ENCODE measurements at places on chromosomes 12 and 14. TPM values are rescaled to one million over a fixed set of nuclear protein-coding genes. Genes with fewer than 3 reads are reported as not detected.

- DNase-seq, result no peak
- no peak overlapping the region for H3K27ac ChIP-seq
These were observed 209.0 kb upstream of the RTL1 start for GRCh38 chr14:101112351-101113107.

- H3K27me3 ChIP-seq, result no peaks in the 10 kb centered on the region
- H3K4me1 ChIP-seq, result no peaks in the 10 kb centered on the region
- no peak for DNase-seq
- no peak overlapping the region for H3K4me3 ChIP-seq
- no peaks in the 10 kb centered on the region for H3K36me3 ChIP-seq
- H3K27ac ChIP-seq, result no peak overlapping the region
These were observed 389.8 kb downstream of the ETNK1 start for GRCh38 chr12:23014749-23015148.

DNA sequence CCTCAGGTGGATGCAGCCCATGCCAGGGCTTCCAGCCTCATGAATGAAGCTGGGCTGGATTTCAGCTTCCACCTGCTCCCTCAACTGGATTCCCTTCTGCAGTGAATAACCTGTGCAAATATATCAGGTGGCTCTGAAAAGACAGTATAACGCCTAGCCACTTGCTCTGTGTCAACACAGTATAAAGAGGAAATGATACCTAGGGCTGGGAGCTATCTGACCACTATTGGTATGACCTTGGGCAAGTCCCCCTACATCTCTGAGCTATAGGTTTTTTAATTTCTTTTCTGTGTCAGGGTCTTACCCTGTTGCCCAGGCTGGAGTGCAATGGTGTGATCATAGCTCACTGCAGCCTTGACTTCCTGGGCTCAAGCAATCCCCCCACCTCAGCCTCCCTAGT lies 19.8 kb downstream of the ISM2 start:
- no peak overlapping the region for H3K27ac ChIP-seq
- no peaks in the 10 kb centered on the region for H3K36me3 ChIP-seq
- DNase-seq, result no peak
- no peaks in the 10 kb centered on the region for H3K27me3 ChIP-seq
- H3K4me1 ChIP-seq, result no peaks in the 10 kb centered on the region
- no peak overlapping the region for H3K4me3 ChIP-seq

- no peak for DNase-seq
- no peaks in the 10 kb centered on the region for H3K27me3 ChIP-seq
- H3K36me3 ChIP-seq, result no peaks in the 10 kb centered on the region
- H3K27ac ChIP-seq, result no peak overlapping the region
- peaks cover 45% of the 10 kb centered on the region for H3K4me1 ChIP-seq
These were observed 100.2 kb downstream of the B4GALNT3 start for GRCh38 chr12:559906-560455.

- no peak overlapping the region for H3K4me3 ChIP-seq
- no peaks in the 10 kb centered on the region for H3K36me3 ChIP-seq
- H3K4me1 ChIP-seq, result no peaks in the 10 kb centered on the region
- no peak for DNase-seq
- no peaks in the 10 kb centered on the region for H3K27me3 ChIP-seq
These were observed 215.4 kb upstream of the DCN start for GRCh38 chr12:91397866-91398532.

GRCh38 chr12:105349138-105349537 lies 18.6 kb downstream of the C12orf75 start:
- H3K27me3 ChIP-seq, result no peaks in the 10 kb centered on the region
- H3K36me3 ChIP-seq, result no peaks in the 10 kb centered on the region
- DNase-seq, result no peak

DNA sequence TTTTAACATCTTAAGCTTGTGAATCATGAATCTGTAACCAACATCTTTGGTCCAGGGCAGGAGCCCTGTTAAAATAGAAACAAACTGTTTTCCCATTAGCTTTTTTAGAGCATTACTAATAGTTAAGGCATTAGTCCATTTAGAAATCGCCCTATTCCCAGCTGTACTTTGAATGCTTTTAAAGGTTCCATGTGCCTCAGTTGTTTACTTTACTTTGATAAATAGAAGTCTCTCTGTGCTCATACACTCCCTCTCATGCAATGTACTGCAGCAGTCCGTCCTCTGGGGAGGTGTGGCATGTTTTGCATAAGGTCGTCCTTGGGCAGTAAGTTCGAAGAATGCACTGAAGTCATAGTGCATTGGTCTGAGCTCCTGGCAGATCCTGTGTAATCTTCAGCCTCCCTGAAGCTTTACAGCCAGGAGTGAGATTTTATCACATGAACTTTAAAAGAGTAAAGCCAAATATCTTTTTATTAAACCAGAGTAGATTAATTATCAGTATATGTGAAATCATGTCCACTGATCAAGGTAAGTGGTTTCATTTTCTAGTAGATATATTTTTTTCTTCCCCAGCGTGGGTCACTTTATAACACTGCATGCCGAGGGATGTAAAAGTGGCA lies 134.7 kb downstream of the FGD4 start:
- no peaks in the 10 kb centered on the region for H3K4me1 ChIP-seq
- H3K4me3 ChIP-seq, result no peak overlapping the region

DNA sequence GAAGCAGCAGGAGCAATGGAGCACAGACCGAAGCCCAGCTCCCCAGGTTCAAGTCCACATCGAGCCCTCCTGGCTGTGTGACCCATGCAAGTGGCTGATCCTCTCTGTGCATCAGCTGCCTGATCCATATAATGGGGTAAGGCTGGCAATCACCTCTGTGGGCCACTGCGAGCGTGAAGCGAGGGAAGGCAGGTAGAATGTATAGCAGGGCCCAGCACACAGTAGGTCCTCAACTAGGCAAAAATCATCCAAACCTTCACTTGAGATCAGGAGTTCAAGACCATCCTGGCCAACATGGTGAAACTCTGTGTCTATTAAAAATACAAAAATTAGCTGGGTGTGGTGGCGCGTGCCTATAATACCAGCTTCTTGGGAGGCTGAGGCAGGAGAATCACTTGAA lies 102.6 kb downstream of the SCARB1 start:
- no peak overlapping the region for H3K27ac ChIP-seq

DNA sequence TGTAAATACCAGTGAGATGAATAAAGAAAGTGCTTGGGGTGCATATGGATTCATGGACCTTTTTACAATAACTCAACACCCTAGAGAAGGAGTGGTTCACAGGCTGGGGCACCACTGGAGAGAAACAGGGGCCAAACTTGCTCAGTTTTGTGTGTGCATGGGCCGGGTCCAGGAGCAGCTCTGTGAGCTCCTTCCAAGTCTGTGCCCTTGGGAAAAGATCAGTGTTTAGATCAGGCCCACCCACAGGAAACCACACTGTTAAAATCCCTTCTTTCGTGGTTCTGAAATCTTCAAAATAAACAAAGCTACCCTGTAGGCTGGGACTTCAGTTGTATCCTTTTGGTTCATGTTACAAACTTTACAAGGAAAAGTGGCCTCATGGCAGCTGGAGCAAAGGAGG lies 156.1 kb upstream of the TMEM260 start:
- H3K27ac ChIP-seq, result no peak overlapping the region
- no peak overlapping the region for H3K4me3 ChIP-seq
- no peaks in the 10 kb centered on the region for H3K27me3 ChIP-seq
- DNase-seq, result no peak
- no peaks in the 10 kb centered on the region for H3K4me1 ChIP-seq

DNA sequence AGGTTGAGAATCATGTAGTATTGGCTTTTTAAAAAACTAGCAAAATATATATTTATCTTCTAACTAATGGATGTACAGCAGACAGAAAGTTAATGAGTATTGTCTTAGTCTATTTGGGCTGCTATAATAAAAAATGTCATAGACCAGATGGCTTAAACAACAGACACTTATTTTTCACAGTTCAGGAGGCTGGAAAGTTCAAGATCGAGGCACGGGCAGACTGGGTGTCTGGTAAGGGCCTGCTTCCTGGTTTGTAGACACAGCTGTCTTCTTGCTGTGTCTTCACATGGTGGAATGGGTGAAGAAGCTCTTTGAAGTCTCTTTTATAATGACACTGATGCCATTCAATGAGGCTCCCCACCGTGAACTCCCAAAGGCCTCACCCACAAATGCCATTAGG lies 70.1 kb upstream of the KRR1 start:
- no peaks in the 10 kb centered on the region for H3K36me3 ChIP-seq
- no peak for DNase-seq
- no peaks in the 10 kb centered on the region for H3K27me3 ChIP-seq
- H3K4me1 ChIP-seq, result no peaks in the 10 kb centered on the region

GRCh38 chr12:6125310-6125608 lies 789 bp upstream of the VWF start:
- H3K36me3 ChIP-seq, result no peaks in the 10 kb centered on the region
- DNase-seq, result no peak
- H3K27ac ChIP-seq, result no peak overlapping the region
- H3K4me1 ChIP-seq, result no peaks in the 10 kb centered on the region
- no peak overlapping the region for H3K4me3 ChIP-seq

GRCh38 chr12:58529897-58530741 lies 390.2 kb downstream of the LRIG3 start:
- no peak overlapping the region for H3K4me3 ChIP-seq
- H3K27me3 ChIP-seq, result no peaks in the 10 kb centered on the region
- DNase-seq, result no peak
- no peaks in the 10 kb centered on the region for H3K4me1 ChIP-seq

GRCh38 chr12:100273782-100274181 lies 6.8 kb downstream of the SCYL2 start:
- DNase-seq, result no peak
- no peak overlapping the region for H3K27ac ChIP-seq
- H3K4me3 ChIP-seq, result no peak overlapping the region
- no peaks in the 10 kb centered on the region for H3K27me3 ChIP-seq
- H3K36me3 ChIP-seq, result no peaks in the 10 kb centered on the region
- H3K4me1 ChIP-seq, result peaks cover 14% of the 10 kb centered on the region

GRCh38 chr14:93720076-93720815 lies 68.0 kb downstream of the PRIMA1 start:
- no peak overlapping the region for H3K27ac ChIP-seq
- no peaks in the 10 kb centered on the region for H3K36me3 ChIP-seq
- H3K4me3 ChIP-seq, result no peak overlapping the region
- no peaks in the 10 kb centered on the region for H3K27me3 ChIP-seq
- DNase-seq, result no peak

DNA sequence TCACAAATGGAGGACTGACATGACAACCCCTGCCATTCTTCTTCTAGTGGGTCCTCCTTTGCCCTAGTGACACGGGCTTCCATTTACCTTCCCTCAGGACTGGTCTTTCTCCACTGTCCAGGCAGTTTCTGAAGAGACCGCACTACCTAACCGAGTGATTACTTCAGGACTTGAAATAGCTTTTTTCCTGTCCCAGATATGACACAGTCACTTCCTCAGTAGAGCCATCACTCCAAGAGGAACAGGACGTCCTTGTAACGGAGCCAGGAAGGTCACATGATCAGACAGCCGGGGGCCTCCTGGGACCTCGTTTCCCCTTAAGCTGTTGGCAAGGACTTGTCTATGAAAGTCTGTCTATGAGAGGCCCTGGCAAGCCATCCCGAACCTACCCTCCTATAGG lies 62.3 kb downstream of the FOS start:
- H3K27me3 ChIP-seq, result no peaks in the 10 kb centered on the region
- H3K4me3 ChIP-seq, result no peak overlapping the region
- no peak for DNase-seq
- H3K36me3 ChIP-seq, result no peaks in the 10 kb centered on the region
- H3K4me1 ChIP-seq, result no peaks in the 10 kb centered on the region
- H3K27ac ChIP-seq, result no peak overlapping the region

- no peak overlapping the region for H3K4me3 ChIP-seq
- H3K27ac ChIP-seq, result no peak overlapping the region
- peaks cover 85% of the 10 kb centered on the region for H3K36me3 ChIP-seq
- DNase-seq, result no peak
These were observed 43.3 kb downstream of the MMAB start for GRCh38 chr12:109529691-109530640.

- H3K27ac ChIP-seq, result no peak overlapping the region
- no peak for DNase-seq
- no peaks in the 10 kb centered on the region for H3K27me3 ChIP-seq
- no peaks in the 10 kb centered on the region for H3K4me1 ChIP-seq
These were observed 55.5 kb downstream of the CDC42BPB start for GRCh38 chr14:103001651-103002396.

HCAR2 gene
- polyA plus RNA-seq, result not detected

PAPLN gene
- 0.44 TPM for polyA plus RNA-seq

GPD1 gene
- not detected for polyA plus RNA-seq

CD163L1 gene
- not detected for polyA plus RNA-seq

LARP4 gene
- polyA plus RNA-seq, result 18.7 TPM

MEG3 gene
- polyA plus RNA-seq, result not detected

SNAPC1 gene
- polyA plus RNA-seq, result 6.5 TPM

OR4E2 gene
- polyA plus RNA-seq, result not detected

TDRD9 gene
- 0.91 TPM for polyA plus RNA-seq
